Smooth muscle cell of the pulmonary artery (primary cell): ENCODE measurements at places on chromosomes 1 and 21. TPM values are rescaled to one million over a fixed set of nuclear protein-coding genes. Genes with fewer than 3 reads are reported as not detected.

The TAL1 gene
- 0.07 and 0.91 TPM in 2 replicates for total RNA-seq

The MRPS6 gene
- total RNA-seq = 11.4 and 15.8 TPM in 2 replicates

The IL22RA1 gene
- total RNA-seq = 0.07 TPM in 1 of 2 replicates, not detected in the other

The SPRR1A gene
- not detected in 2 replicates for total RNA-seq

The UQCRHL gene
- 1.4 and 1.5 TPM in 2 replicates for total RNA-seq

The OXCT2 gene
- 1.3 and 1.8 TPM in 2 replicates for total RNA-seq
